ENCODE measurements at places on chromosomes 13 and 19. TPM values are rescaled to one million over a fixed set of nuclear protein-coding genes. Genes with fewer than 3 reads are reported as not detected.

- DNase-seq, result no peak
Measured at GRCh38 chr19:47241919-47242577, 11.0 kb upstream of the BBC3 start.

DNA sequence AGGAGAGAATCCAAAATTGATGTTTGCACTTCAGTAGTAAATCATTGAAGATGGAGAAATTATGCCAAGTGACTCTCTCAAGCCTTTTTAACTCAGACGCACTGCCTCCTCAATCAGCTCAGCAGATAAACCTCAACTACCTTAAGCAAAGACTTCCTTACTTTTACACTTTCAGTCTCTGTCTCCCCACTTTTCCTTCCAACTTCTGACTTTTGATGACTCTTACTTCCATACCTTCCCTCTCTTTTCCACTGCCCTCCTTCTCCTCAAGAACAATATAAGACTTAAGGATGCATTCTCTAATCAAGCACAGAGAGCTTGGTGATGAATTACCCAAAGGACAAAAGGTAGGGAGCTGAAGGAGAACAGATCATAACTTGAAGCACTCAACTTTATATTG is 4.8 kb upstream of the DACH1 start:
- DNase-seq, result no peak

GRCh38 chr19:799076-799881 is 2.0 kb downstream of the PTBP1 start:
- DNase-seq, result no peak

- no peak for DNase-seq
Measured at GRCh38 chr19:9721861-9722260, 46.7 kb downstream of the ZNF846 start.

DNA sequence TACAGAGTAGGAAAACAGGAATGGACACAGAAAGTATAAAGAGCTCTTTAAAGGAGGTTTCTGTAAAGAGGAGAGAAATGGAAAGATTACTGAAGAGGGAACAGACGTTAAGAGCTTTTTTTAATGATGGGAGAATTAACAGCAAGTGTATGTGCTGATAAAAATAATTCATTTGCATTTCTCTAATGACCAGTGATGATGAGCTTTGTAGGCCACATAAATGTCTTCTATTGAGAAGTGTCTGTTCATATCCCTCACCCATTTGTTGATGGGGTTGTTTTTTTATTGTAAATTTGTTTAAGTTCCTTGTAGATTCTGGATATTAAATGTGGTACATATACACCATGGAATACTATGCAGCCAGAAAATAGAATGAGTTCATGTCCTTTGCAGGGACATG is 40.0 kb downstream of the MYO16 start:
- DNase-seq, result no peak

Gene PLEKHF1
- polyA plus RNA-seq, result 3.1 TPM

Gene DCLK1
- polyA plus RNA-seq, result 87.6 TPM

Gene GRK1
- 0.10 TPM for polyA plus RNA-seq

Gene GJA3
- polyA plus RNA-seq, result 4.2 TPM

Measured in muscle of arm (tissue), 14 donors.